ENCODE measurements at places on chromosomes 11 and 22.

- DNase-seq = no peak
Observed at GRCh38 chr11:34335801-34336200, 22.0 kb downstream of the ABTB2 start.

- no peak for DNase-seq
Observed at GRCh38 chr11:69200331-69201065, 44.8 kb downstream of the SMIM38 start.

- DNase-seq = no peak
Observed at GRCh38 chr11:126132319-126132718, 69.7 kb upstream of the CDON start.

- DNase-seq = no peak
Observed at GRCh38 chr11:19651028-19651427, 61.6 kb upstream of the NAV2 start.

GRCh38 chr11:107268977-107269376 is 188.6 kb downstream of the CWF19L2 start:
- DNase-seq = no peak

GRCh38 chr11:95524314-95525036 is 265.1 kb downstream of the FAM76B start:
- DNase-seq = no peak

DNA sequence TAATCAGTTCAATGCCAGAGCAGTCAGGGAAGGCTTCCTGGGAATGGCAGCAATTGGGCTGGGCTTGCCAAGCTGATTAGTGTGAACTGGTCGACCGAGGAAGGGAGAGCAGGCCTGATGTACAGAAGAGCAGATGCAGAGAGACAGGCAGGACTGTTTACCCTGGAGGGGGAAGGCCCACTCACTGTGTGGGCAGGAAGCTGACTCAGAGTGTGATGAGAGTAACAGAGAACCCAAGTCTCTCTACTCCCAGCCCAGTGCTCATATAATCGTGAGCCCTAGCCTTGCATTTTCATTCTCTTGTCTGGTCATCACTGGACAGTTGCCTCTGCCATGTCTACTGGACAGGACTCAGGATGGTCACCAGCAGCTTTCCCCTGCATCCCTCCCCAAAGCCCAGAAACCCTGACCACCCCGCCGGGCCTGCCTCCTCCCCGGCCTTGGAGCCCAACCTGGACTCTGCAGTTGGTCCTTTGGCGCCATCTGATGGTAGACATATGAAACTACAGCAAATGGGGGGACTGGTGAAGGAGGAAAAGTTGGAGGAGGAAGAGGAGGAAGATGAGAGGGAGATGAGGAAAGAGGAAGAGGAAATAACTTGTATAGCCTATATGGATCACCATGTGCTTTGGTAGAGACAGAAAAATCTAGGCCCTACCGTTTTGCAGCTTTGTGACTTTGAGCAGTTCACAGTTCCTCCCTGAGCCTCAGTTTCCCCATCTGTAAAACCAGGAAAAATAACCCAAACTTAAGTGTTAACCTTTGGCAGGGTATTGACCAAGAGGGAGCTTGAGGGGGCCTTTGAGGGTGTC is 43.4 kb upstream of the PRDM11 start:
- DNase-seq = peak; percentile 69

DNA sequence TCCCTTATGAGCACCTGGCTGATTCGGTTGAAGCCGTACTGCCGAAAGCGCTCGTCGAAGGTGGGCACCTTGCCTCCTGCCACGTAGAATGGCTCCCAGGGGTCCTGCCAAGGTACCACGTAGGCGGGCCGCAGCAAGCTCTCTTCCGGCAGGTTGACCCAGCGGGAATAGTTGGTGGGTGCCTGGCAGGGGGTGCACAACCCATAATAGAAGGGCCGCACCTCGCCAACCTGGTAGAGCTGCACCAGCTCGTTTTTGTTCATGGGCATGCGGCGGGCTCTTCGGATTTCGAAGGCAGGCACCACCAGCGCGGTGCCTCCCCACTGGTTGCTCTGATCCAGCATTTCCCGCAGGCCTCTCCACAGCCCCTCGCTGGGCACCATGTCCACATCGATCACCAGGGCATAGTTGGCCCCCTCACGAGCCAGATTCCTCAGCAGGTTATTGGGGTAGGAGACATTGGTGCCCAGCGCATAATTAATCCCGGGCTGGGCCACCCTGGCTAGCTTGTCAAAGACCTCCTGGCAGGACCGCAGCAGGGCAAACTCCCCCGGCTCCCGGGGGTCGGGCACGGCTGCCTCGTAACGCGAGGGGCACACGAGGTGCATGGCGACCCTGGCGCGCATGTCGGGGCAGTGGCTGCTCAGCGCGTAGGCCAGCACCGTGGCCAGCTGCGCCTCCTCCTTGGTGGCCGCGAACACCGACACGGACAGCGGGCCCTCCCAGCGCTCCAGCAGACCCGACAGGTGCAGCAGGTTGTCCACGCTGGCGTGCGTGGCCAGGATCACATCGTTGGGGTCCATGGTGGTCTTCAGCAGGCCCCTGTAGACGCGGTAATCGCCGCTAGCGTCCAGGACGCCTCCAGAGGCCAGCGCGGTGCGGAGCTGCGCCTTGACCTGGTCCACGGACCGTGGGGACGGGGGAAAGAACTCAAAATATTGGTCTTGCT is 679 bp downstream of the B4GAT1 start:
- no peak for DNase-seq

GRCh38 chr11:64799623-64800302 is 3.3 kb downstream of the MAP4K2 start:
- no peak for DNase-seq

DNA sequence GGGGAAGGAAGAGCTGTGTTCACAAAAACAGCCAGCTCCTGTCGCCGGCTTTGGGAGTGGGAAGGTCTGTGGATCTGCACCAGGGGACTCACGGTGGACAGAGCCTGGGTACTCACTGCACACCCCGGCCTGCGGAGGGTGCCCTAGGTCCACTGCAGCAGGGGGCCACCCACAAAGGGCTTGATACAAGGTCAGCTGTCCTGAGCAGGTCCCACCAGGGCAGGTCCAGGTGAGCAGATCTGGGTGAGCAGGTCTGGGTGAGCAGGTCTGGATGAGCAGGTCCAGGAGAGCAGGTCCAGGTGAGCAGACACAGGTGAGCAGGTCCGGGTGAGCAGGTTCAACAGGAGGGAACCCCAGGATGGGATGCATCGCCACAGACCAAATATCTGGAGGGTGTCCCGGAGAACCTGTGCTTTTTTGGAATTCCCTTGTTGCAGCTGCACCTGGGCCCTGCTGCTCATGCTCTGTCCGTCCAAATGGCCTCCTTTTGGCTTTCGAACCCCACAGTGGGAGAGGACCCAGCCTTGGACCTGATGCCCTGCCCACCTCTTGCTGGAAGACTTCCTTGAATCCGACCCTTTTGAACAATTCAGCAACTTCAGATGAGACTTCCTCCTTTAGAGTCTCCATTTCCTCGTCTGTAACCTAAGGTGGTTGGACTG is 485.3 kb downstream of the TBC1D22A start:
- DNase-seq = no peak

GRCh38 chr22:35661464-35661863 is 13.2 kb downstream of the APOL6 start:
- DNase-seq = no peak

GRCh38 chr11:13137844-13138301 is 128.8 kb downstream of the RASSF10 start:
- no peak for DNase-seq

- no peak for DNase-seq
Observed at GRCh38 chr11:67268962-67269268, 2.6 kb downstream of the GRK2 start.

- DNase-seq = no peak
Observed at GRCh38 chr22:38861927-38862326, 10.1 kb downstream of the CBX6 start.

- no peak for DNase-seq
Observed at GRCh38 chr11:71151561-71151960, 100.8 kb downstream of the SHANK2 start.

DNA sequence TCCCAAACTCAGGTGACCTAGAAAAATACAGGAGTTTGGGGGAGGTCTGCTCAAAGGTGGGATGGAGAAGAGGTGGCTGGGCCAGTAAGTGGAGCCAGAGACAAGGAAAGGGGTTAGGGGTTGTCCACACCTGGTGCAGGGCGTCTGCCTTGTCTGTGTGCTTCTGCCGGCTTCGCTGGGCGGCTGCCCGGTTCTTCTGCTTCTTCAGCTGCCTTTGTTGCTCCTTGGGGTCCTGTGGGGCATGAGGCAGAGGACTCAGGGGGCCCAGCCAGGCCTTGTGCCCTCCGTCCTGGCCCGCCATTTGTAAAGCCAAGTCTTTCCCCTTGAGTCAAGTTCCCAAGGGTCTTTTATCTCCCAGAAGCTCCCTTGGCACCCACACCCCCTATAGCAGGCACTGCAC is 2.5 kb downstream of the BATF2 start:
- no peak for DNase-seq

GRCh38 chr11:8721609-8722500 is 39.3 kb downstream of the RPL27A start:
- no peak for DNase-seq

GRCh38 chr22:23874871-23875270 is 17.2 kb downstream of the SLC2A11 start:
- no peak for DNase-seq

DNA sequence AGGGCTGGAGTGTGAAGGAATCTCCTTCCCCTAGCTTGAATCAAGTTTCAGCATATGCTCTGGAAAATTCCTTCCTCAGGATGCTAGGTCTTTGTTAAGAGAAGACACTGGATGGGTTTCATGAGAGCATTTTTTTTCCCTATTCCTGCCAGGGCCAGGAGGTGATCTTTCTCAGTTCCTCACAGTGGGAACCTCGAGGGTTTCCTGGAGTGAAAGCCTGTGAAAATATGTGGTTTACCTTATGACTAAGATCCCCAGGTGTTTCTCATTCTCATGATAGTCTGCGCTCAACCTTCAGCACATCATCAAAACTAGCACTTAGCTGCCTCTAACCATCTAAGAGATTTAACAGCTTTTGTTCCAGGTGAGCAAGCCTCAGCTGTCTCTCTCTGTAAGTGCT is 985.3 kb upstream of the FAT3 start:
- no peak for DNase-seq

DNA sequence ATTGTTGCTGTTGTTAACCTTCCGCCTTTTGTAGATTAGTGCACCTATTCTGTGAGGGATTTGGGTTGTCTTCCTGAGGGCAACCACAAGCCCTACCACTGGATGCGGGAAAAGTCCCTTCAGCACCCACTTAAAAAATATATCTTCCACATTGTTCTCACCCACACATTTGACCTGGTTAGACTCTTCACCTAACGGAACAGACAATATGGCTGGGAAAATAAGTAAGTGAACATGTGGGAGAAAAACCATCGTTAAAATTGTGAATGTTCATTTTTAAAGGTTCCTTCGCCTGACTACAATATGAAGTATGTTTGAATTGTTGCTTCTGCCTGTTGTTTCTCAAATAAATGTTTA is 72.0 kb upstream of the MPEG1 start:
- no peak for DNase-seq

DNA sequence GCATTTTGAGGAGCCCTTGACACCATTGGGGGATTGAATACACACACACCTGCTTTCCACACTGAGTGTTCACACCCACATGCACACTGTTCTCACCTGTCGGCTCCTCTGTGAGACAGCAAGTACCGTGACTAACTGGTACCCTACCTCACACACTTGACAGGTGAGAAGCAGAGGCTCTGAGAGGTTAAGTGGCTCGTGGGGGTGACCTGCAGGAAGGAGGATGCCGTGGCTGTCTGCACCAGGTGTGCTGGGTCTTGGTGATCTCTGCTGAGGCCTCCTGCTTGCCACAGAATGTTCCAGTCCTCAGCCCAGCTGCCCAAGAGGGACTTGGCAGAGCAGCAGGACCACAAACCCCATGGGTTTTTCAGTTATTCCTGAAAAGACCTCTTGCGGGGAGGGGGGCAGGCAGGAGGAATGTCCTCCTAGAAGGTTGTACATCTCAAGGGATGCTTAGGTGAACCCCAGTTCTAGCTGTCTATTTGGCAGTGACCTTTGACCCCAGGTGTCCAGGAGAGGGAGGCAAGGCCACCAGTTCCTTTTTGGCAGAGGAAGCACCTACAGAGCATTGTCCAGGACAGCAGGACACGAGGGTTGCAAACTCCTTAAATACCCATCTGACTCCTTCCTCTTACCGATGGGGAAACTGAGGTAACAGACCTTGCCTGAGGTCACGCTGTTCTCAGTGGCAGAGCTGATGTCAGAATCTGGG is 66.0 kb downstream of the SHISAL1 start:
- no peak for DNase-seq

DNA sequence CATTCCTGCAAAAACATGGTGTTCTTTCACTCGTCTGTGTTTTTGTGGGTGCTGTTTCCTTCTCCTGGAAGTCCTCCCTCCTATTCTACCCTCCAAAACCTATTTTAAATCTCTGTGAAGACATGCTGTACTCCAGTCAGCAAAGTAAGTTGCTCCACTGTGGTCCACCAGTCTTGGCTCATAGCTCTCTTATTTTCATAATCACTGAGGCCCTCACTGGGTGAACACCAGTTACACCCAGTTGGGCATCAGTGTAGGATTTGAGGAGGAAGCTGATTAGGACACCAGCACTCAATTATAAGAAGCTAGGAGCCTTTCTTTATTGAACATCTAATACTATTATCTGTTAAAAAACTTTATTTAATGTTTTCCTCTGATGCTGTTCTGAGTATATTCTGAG is 23.9 kb upstream of the EED start:
- no peak for DNase-seq

GRCh38 chr11:57305523-57305922 is 19.2 kb downstream of the TNKS1BP1 start:
- DNase-seq = no peak

DNA sequence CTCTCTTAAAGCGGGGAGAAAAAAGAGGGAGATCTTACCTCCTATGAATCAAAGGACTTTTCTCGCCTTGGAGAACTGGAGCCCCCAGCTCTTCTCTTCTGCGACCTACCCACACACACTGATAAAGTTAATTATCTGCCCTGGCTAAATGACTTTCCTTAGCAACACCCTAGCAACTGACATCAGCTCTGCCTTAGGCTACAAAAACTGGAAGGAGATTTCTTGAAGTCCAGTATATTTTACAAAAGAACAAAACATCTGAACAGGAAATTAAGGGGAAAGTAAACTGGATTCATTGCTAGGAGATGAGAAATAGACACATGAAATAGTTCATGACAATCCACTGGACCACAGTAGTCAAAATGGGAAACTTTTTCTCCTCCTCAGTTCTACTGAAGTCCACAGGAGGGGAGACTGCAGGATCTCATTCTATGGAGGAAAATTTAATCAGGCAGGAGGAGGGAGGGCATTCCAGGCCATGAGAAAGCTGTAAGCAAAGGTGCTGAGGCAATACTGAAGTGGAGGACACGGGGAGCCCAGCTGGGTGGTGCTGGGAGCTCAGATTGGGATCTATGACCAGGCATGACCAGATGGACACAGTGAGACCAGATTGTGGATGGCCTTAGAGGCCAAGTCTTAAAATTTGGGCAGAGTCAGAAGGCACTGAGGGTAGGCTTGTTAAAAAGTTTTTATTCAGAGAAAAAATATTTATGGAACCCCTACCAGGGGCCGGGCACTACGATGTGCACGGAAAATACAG is 3.7 kb upstream of the SPON1 start:
- DNase-seq = no peak

GRCh38 chr11:10318527-10318802 is 13.6 kb downstream of the ADM start:
- DNase-seq = no peak

All from HL-60 (cell line).